ENCODE measurements at places on chromosomes 7 and 10. TPM values are rescaled to one million over a fixed set of nuclear protein-coding genes. Genes with fewer than 3 reads are reported as not detected.

ZDHHC4 gene
- 37.5 TPM for total RNA-seq

DNA sequence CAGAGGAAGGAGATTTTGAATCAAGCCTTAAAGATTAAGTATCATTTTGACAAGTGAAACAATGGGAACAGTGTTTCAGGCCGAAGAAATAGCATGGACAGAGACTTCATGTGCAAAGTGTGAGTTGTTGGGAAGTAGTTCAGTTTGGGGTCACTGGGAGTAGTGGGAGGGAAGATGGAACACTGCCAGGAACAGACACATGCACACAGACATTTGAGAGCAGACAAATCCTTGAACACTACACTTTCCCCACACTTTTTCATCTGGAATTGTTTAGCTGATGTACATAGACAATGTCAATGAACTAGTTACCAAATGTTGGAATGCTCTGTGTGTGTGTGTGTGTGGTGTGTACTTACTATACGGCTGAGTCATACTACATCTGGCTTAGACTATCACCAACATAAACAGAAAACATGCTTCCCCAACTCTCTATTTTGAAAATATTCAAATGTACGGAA is 52.4 kb upstream of the LRRC17 start:
- no peak for DNase-seq

ARHGAP21 gene
- total RNA-seq: 39.9 TPM

SLC39A12 gene
- total RNA-seq: not detected

AGBL3 gene
- total RNA-seq: 1.7 TPM

GRCh38 chr10:116766241-116766827 is 24.0 kb upstream of the HSPA12A start:
- peak; percentile 80 for DNase-seq

OGDHL gene
- total RNA-seq: 0.36 TPM

DNA sequence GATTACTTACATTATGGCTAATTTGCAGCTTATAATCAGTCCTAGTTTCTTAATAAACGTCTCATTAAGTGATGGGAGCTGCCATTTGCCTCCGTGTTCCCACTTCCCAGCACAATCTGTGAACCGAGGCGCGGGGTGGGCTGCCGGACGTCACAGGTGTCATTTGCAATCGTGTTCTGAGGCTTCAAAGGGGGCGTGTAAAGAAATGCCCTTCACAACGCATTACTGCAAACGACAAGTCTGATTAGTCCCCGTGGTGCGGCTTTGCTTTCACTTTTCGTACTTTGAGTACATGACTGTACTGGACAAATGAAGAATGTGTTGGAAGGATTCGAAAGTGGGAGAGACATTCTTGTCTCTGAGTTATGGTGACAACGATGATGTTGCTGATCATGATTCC is 614.2 kb upstream of the ADARB2 start:
- no peak for DNase-seq

DNA sequence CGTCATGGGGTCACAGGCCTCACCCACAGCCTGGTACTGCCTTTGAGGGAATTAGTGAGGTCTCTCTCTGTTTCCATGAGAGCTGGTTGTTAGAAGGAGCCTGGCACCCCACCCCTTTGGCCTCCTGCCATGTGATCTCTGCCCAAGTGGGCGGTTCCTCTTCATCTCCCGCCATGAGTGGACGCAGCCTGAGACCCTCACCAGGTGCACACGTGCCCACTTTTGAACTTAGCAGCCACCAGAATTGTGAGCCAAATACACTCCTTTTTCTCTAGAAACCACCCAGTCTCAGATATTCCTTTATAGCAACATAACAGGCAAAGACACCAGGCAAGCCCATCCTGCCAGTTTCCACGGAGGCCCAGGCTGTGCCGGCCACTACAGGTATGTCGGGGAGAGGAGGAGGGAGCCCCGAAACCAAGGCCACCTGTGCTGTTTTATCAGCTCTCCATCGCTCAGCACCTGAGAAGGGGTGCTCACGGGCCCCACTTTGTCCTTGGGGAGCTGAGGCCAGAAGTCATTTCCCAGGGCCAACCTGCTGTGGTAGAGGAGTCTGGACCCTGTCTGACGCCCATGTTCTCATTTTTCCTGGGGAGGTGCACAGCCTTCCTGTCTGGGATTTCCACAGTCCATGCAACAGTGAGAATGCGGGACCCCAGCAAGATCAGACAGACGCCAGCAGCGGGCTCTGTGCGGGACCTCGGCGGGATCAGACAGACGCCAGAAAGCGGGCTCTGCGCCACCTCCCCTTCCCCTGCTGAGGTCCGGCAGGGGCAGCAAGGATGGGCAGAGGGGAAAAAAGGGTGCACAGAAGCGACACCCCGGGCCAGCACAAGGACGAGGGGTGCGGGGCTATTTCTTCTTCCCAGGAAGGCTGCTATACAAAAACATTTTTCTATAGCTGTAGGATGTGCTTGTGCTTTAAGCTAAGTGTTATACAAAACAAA is 220.5 kb downstream of the ELFN1 start:
- no peak for DNase-seq
